Fibroblast of skin of abdomen (primary cell): ENCODE measurements at places on chromosomes 3 and 15.
A peak's percentile ranks its signal among the peaks of the same experiment; 100 is the strongest.

DNA sequence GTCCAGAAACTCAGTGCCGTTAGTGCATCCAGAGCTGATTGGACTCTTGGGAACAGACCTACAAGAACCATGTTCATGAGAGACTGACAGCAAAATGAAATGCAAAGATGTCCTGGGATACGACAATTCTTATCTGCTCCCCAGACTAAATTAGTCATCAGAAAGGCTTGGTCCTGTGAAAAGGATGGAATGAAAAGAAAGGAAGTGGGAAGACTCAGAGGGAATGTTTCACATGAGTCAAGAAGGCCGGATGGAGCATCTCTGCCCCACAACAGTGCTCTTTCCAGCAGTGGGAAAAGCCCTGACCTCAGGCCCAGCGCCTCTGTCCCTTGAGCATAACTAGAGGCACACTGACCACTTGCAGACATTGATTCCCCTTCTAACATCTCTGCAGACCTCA lies 39.3 kb upstream of the UACA start:
- DNase-seq, result peak; percentile 76

DNA sequence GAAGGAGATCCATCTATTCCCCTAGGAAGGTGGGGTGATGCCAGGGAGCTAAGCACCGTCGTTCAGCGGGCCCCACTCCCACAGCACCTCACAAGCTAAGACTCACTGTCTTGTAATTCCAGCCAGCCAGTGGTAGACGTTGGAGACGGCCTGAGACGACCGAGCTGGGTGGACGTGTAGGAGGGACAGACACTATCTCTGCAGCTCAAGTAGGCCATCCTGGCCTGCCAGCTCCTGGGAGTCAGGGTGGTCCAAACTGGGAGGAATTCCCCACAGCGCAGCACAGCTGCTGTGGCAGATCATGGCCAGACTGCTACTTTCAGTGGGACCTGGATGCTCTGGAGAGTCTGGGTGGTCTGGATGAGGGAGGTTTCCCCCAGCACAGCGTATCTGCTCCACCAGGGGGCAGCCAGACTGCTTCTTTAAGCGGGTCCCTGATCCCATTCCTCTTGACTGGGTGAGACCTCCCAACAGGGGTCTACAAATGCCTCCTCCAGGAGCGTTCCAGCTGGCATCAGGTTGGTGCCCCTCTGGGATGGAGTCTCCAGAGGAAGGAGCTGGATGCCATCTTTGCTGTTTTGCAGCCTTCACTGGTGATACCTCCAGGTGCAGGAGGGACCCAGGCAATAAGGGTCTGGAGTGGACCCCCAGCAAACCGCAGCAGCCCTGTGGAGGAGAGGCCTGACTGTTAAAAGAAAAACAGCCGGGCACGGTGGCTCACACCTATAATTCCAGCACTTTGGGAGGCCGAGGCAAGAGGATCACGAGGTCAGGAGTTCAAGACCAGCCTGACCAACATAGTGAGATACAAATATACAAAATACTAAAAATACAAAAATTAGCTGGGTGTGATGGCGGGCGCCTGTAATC lies 27.6 kb downstream of the GNB5 start:
- no peak for DNase-seq

- no peak for DNase-seq
These were observed 195.1 kb downstream of the SI start for GRCh38 chr3:164883171-164883570.

GRCh38 chr15:35907511-35907910 lies 361.5 kb upstream of the DPH6 start:
- no peak for DNase-seq

DNA sequence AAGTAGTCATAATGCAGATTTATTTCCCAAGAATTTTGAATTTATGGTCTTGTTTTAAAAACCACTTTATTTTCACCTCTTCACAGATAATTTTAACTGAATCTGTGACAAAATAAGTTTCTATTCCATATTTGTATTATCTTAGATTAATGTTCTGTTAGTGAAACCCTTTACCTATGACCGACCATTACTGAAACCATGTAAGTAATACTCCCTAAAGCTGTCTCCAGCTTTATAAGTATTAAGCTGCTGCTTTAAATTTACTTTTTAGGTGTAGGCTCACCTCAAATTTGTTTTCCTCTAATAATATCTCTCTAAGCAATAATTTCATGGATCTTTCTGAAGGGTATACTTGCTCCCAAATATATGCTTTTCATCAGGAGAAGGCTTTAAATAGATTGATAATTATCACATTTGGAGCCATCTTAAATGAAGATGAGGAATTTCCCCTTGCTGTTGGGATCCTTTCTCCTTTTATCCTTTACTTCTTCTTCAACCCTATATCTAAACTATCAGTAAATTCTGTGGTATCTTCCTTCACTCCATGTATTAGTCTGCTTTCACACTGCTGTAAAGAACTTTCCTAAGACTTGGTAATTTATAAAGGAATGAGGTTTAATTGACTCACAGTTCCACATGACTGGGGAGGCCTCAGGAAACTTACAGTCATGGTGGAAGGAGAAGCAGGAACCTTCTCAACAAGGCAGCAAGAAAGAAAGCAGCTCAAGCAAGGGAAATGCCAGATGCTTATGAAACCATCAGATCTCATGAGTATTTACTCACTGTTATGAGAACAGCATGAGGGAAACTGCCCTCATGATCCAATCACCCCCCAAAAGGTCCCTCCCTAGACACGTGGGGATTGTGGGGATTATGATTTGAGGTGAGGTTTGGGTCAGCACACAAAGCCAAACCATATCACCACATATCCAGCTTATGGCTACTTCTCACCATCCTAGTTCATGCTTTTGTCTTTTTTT lies 92.3 kb upstream of the P2RY1 start:
- no peak for DNase-seq

- no peak for DNase-seq
These were observed 49.2 kb downstream of the LSM3 start for GRCh38 chr3:14227856-14228255.

- DNase-seq, result no peak
These were observed 58.5 kb downstream of the ST6GAL1 start for GRCh38 chr3:186988806-186989205.

DNA sequence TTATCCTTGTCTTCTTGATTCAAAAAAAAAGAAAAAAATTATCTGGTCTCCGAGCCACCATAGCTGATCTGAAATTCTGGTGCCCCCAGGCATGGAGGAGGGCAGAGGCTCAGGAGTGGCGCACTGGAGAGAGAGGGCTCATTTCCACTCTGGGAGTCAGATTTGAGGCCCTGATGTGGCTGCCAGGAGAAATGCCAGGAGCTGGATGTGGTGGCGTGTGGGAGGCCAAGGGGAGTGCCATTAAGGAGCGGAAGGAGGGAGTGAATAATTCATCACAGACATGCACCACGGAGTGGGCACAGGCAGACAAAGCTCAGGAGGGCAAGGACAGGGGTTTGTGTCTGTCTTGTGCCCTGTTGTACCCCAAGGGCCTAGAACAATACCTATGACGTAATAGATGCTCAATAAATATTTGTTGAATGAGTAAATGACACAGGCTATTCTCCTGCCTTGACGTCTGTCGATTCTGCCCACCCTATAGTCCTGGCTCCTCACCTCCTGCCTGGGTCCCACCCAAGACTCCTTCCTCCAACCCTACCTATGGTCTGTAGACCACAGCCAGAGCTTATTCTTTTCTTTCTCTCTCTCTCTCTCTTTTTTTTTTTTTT lies 12.0 kb upstream of the GRIP2 start:
- DNase-seq, result no peak

DNA sequence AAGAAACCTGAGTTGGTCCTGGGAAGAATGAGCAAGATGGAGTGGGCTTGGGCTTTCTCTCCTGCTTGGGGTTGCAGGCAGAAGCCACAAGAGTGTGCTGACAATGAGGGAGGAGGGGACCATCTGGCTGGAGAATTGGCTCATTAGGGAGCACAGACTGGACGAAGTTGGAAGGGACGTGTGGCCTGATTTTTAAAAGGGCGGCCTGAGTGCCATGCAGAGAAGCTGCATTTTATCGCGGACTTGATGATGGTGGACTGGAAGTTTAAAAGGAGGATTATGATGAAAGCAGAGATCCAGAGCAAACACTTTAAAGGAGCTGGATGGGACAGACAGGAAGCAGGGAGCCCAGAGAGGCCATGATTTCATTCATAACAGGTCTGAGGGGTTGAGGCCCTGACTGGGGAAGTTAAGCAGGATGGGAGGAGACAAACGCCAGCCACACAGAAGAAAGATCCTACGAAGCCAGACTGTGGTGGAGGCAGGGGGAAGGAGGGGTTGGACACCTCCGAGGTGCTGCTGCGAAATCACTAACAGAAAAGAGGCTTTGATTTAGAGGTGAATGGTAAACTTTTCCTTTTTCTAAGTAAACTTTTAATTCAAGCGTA lies 23.6 kb downstream of the TLNRD1 start:
- DNase-seq, result peak; percentile 28

DNA sequence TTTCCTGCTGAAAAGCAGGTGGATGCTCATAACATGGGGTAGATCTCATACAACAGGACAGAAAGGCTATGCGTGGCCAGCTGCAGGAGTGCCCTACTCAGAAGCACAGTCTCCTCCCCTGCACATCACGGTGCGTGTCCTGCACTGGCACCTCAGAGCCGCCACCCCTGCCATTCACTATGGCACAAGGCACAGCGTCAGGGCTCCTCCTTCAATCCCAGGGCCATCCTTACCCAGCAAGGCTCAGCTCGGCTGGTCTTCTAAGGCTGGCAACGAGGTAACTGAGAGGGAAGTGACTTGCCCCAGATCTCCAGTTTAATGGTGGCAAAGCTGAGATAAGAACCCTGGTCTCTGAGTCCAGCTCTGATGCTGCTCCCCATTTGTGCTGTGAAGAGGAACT lies 97.1 kb downstream of the CPN2 start:
- no peak for DNase-seq

- DNase-seq, result peak; percentile 78
These were observed 38.5 kb downstream of the B3GNT5 start for GRCh38 chr3:183291497-183292031.

GRCh38 chr3:169781209-169781855 lies 8.1 kb downstream of the MYNN start:
- no peak for DNase-seq

DNA sequence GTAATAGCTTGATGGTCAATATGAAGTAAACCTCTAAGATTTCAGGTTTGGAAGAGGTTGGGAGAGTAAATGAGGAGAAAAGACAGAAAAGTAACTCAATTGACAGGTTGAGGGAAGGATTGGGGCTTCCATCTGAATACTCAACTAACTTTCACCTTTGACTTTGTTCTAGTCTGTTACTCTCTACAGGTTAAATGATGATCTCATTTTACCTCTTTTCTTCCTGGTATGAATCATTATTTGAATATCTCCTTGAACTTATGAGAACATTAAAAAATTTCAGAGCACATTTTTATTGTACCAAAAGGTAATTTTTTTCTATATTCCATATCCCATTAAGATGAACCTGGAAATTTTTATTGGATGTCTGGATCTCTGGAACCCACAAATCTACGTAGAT lies 87.9 kb upstream of the KCNH8 start:
- DNase-seq, result no peak

GRCh38 chr3:124064050-124064449 lies 72.1 kb upstream of the ROPN1 start:
- peak; percentile 58 for DNase-seq

GRCh38 chr15:27219636-27220035 lies 248.7 kb downstream of the GABRG3 start:
- DNase-seq, result peak; percentile 33

DNA sequence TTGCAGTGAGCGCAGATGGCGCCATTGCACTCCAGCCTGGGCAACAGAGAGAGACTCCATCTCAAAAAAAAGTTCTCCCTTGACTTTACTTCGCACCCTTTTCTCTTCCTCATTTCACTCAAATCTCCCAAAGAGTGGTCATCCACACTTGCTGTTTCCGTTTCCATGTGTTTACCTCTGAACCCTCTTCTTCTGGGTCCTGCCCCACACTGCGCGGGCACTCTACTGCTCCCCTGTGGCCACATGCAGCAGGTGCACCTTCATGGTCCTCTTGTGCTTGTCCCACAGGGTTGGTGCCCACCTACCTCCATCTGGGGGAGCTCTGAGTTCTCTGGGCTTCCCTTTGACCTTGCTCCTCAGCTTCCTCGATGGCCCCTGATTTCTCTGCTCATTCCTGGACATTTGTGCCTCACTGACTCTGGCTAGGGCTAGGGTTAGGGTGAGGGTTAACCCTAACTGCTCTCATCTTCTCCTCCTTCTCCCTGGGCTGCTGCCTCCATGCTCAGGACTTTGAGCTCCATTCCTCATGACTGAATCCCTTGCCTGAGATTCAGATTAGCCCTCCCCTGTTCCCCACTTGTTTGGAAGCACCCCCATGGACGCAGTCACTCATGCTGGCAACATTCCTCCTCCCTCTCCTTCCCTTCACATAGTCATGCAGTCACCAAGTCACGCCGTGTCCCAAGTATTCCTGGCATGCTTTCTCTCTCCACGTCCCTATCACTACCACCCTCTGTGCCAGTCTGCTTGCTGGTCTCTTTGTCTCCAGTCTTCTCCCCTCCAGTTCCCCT lies 26.6 kb upstream of the KY start:
- DNase-seq, result no peak

- no peak for DNase-seq
These were observed 378.2 kb upstream of the THBS1 start for GRCh38 chr15:39202641-39203040.

- DNase-seq, result no peak
These were observed 6.6 kb upstream of the CD47 start for GRCh38 chr3:108097322-108098002.
